ENCODE measurements at places on chromosomes 4 and X.

DNA sequence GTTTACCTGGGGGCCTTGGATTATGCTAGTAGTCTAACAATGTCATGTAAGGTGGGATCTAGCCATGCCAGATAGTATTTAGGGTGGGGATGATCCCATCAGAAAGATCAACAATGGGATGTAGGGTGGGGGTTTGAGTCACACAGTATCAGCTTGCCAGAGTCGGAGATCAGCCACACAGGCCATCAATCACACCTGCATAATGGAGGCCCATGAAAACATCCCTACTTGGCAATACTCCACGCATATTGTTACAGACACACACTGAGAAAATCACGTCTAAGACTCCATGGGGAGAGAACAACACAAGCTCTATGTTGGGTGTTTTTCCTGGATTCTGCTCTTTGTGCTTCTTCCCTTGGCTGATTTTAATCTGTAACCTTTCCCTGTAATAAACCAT is 49.5 kb upstream of the SLC25A4 start:
- no peak for DNase-seq

DNA sequence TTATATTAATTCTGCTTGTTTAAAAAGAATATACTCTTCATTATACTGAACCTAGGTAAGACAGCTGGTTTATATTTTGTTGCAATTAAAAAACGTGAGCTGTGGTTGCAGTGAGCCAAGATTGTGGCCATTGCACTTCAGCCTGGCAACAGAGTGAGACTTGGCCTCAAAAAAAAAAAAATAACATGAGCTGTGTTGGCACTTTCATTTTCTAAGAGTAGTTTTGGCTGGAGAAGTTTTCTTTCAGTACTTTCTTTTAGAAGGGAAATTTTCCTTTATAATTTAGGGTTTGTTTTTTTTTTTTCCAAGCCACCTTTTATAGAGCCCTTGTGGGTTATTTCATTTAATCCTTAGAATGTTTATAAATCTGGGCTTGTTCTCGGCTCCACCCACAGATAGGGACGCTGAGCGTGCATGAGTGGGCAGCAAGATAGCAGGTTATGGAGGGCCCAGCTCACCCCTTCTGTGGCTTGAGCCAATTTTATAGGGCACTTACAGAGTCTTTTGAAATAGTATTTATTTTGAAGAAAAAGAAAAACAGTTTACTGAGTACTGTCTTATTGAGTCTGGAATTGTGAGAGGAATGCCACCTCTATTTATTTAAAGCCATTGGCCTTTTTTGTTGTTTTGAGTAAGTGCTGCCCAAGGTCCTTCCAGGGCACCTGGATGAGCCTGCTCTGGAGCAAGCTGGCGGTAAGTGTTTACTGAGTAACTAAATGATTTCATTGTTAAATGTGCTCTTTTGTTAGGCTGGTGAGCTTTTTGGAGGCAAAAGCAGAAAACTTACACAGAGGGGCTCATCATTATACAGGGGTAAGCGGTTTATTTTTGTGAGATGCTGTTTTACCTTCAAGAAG is 60.9 kb downstream of the HTT start:
- peak; percentile 7 for DNase-seq

DNA sequence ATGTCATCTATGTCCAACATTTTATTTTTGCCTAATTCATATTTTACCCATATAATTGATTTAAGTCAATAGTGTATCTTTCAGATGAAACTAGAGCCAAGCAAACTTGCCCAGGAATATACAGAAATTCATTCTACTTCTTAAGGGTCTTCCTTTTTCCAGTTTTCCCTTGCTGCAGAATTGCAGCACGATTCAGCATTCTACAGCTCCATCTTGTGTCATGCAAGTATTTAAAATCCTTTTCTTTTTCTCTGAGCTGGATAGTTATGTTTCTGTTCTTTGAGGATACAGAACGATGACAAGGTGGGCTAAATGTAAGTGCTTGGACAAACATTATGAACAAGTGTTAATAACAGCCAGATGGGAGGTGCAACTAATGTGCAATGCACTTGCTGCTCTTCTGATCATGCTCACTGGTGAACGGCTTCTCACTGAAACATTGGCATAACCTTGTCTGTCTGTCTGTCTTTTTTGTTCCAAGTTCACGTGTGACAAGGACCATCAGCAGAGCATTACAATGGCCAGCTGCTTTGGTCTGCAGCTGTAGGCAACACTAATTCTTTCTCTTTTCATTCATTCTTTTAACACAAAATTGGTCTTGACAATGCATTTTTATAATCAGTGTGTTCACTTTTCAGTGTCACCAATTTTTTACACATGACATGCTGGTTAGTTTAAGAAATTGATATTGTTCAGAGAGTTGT is 1821.7 kb downstream of the ARAP2 start:
- DNase-seq, result peak; percentile 60

DNA sequence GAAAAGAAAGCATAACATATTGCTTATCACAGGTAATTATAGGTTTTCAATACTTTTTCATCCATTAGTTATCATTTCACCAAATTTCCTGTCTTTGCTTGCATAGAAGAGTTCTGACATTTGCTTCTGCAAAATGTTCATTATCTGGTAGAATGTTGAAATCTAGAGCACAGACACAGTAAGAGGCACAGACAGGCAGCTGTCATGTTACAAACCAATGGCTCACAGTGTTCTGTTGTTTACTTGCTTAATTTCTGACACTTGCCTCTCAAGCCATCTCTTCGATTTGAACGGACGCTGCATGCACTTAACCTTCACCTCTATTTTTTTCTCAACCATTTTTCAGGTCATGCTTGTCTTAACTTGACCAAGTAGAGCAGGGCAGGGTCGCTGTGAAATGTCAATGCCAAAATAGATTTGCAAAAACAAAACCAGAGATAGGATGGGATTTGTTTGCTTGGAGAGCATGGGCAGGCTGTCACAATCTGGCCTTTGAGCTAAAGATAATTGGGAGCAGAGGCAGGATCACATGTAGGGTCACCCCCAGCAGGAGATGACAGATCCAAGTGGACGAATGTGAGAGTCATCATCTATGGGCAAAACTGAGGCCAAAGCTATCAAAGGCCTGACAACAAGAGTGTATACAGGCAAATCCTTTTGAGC is 292.3 kb downstream of the SMARCA1 start:
- DNase-seq, result no peak

- no peak for DNase-seq
Observed at GRCh38 chrX:46759645-46759974, 692 bp upstream of the SLC9A7 start.

DNA sequence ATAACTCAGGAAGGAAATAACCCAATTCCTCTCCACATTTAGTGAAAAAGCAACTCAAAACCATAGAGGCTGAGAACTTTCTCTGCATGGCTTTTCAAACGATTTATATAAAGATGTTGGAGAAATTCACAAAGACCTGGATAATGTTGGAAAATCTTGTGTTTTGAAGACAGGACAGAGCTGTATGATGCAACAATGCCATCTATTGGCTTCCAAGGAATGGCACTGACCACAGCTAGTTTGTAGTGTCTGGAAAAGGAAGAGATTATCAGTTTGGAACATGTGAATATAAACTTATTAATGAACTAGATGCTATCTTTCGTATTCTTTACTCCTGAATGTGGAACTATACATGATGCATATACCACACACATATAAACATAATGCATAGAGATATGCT is 503.6 kb downstream of the IL1RAPL1 start:
- DNase-seq, result peak; percentile 42

- DNase-seq, result no peak
Observed at GRCh38 chrX:136674270-136674985, 26.5 kb downstream of the CD40LG start.

GRCh38 chr4:188811121-188811520 is 671.9 kb downstream of the TRIML1 start:
- DNase-seq, result no peak

- DNase-seq, result no peak
Observed at GRCh38 chrX:136761421-136761820, 19.3 kb downstream of the ARHGEF6 start.

GRCh38 chr4:875818-876423 is 50.0 kb upstream of the CPLX1 start:
- DNase-seq, result no peak

- peak; percentile 37 for DNase-seq
Observed at GRCh38 chr4:100367451-100367850, 150.4 kb downstream of the EMCN start.

DNA sequence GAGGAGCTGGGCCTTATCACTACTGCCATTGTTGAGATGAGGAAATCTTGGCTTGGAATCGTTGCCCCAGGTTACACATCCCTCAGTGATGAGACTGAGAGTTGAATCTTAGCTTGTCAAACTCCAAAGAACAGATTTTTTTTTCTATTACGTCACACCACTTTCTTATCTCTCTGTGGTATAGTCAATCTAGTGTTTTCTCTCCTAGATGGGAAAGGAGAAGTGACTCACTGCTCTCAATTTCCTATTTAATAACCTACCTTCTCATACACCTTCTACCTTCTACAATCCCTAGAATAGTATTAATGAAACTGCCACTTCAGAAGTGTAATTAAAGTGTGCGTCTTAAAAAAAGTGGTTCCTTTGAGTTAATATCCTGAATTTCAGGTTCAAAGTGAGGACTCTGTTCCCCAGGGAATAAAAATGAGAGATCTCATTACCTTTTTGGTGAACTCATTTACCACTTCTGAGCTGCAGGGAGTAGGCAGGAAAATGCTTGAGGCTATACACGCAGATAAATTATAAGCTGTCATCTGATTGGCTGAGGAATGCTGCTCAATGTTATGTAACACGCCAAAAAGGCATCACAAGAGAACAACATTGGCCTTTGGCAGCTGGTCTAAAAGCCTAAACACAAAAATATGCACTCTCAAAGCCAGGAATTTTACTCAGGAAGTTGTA is 59.3 kb downstream of the MAD2L1 start:
- DNase-seq, result peak; percentile 79

DNA sequence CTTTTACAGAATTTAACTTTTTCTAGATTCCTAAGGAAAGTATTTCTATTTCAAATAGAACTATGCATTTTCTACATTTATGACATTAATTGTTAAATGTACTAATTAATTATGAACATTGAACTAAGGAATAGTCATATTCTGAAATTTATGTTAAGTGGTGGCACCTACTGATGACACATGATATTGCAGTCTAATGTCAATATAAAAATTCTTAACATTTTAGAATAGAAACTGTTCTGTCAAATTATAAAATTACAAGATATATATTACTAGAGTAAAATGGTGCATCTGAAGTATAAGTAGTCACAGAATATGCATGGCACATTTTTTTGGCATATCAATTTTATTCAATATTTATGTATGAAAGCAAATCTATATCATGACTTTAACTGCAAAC is 40.2 kb upstream of the NDNF start:
- peak; percentile 7 for DNase-seq

DNA sequence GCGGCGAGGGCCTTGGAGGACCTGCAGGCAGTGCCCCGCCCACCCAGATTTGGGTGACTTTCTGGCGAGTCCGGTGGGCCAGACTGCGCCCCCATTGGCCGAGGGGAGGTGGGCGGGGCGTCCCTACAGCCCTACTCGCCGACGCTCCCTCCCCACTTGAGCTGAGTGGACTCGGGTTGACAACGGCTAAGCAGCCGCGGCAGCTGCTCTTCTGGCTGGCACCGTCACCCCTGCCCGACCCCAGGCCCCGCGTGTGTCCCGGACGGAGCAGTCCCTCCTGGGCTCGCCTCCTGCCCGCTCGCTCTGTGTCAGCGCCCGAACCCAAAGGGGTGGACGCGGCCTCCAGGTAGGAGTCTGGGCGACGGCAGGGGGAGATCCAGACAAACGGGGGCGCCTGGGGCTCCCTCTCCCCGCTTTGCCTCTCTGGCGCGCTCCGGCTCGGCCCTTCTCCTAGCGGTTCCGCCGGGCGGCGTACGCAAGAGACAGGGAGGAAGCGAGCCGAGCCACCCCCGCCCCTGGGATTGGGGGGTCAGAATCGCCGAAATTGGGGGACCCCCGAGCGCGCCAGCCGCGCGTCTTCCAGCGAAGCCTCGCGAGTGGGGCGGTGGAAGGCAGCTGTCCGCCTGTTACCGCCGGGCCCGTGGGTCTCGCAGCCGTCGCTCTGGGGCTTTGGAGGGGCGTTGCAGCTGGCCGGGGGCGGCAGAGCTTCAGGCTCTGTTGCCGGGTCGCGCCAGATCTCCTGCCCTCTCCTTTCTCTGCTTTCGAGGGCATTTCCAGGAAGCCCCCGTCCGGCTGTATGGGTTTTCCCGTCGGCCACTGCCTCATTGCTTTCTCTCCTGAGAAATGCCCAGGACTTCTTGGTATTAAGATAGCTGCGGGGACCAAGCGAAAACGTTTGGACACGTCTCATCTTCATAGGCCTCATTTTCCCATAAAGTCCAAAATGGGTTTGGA is 46.3 kb downstream of the STARD8 start:
- DNase-seq, result peak; percentile 65

DNA sequence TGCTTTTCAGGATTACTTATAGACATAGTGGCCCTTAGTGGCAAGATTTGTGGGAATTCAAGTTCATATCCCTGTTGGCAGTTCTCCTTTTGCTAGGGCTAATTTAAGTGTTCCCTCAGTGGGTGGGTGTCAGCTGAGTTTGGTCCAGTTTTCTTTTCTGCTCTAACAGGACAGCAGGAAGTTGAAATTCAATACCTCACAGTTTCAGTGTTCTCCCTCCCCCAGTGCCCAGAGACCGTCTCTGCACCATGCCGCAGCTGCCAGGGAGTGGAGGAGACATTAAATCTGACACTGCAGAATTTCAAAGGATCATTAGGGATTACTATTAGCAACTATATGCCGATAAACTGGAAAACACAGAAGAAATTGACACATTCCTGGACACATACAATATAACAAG is 50.7 kb downstream of the UBE2NL start:
- DNase-seq, result no peak

- DNase-seq, result peak; percentile 85
Observed at GRCh38 chr4:122045533-122045932, 93.7 kb upstream of the TRPC3 start.

- no peak for DNase-seq
Observed at GRCh38 chr4:128803783-128804182, 5.7 kb upstream of the JADE1 start.

- peak; percentile 34 for DNase-seq
Observed at GRCh38 chr4:179605196-179605595, 2163.0 kb upstream of the AGA start.

DNA sequence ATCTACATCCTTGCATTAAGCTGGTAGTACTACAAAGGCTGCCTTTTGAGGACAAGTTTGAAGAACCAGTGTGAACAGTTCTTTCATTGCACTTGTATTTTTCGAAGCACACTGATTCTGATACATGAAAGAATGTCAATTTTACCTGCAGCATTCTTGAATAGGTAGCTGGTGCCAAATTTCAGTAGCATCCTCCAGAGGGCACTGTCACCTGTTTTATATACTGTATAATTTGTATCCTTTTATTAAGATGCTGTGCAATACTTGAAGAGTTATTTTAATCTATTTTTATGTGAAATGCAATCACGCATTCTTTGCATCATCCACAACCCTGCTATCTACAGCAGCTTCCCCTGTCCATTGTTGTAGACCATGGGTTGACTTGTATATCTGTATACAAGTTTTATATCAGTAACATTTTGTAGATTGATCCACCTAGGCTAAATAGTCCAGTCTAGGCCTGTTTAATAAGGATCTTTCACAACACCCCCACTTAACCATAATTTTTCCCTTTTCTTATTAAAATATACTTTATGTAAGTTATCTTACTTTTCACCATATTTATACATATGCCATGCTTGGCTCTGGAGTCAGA is 325.7 kb downstream of the PCDH7 start:
- peak; percentile 52 for DNase-seq

All from fibroblast of pulmonary artery (primary cell).